ENCODE measurements at places on chromosomes 4 and X. TPM values are rescaled to one million over a fixed set of nuclear protein-coding genes. Genes with fewer than 3 reads are reported as not detected.

DNA sequence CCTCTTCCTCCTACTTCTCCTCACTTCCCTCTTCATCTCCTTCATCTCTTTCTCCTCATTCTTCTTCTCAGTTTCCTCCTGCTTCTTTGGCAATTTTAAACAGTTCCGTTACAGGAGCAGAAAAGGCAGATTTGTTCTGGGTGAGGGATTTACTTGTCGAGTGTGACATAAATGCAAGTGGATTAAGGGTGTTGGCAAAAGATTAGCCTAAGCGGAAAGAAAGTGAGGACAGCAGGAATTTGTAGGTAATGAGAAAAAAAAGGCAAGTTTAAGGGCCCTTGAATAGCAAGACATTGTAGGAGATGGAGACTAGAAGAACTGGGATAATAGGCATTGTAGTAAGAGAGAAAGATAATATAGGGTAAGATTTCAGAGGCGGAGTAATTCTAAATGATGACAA, 841.6 kb downstream of the RAPGEF2 start:
- no peak for DNase-seq

DNA sequence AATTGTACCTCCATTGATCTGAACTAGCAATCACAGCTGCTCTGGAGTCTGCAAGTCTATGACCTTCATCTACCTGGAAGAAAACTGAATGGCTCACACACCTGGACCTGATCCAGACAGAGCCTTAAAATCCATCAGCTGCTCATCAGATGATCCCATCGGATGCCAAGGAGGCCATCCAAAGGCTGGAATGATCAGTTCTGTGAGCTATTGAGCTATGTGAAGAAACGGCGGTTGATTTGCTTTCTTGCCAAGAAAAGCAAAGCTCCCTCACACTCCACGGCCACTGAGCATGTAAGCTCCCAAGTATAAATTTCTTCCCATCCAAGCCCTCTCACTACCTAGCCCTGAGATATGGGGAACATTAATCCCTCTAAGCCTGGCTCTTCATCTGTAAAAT, 63.1 kb downstream of the RELL1 start:
- no peak for DNase-seq

GRCh38 chr4:30867427-30867826, 147.3 kb downstream of the PCDH7 start:
- DNase-seq = no peak

GRCh38 chr4:69362351-69362750, 82.1 kb downstream of the UGT2B28 start:
- DNase-seq = no peak

DNA sequence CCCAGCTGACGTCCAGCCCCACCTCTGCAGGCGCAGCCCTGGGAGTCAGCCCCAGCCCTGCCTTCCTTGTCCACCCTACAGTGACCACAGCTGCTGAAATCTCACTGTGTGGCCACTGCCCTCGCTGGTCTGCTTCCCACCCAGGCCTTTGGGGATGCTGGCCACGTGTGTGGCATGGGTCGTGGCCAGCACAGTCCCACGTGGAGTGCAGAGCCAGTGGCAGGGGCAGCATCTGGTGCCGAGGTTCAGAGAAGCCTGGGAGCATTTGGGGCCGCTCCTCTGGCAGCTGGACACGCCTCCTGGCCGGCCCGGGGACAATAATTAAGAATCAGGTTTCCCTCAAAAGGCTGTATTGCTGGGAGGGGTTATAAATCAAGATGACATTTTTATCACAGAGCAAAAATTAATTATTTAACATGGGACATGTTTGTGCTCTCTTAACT, 92.1 kb downstream of the HMX1 start:
- no peak for DNase-seq

DNA sequence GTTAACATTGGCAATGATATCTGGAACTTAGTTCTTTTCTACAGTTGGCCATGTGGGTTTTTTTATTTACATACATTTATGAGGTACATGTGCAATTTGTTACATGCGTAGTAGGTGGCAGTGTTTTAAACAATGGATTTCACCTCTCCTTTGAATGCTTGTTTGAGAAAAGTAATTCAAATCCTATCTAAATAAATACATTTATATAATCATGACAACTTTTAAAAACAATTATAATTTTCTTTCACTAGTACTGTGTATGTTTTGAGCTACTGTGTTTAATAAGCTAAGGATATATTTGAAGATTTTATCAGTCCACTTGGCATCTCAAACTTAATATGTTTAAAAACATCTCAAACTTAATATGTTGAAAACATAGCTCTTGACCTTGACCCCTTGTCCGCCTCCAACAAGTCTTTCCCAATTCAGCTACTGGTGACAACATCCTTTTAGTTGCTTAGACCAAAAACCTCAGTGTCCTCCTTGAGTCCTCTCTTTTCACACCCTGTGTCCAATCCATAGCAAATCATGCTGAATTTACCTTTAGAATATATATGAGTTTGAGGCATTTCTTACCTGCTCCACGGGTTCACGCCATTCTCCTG, 14.5 kb downstream of the GUCY1B1 start:
- no peak for DNase-seq

- DNase-seq = no peak
These were observed 45.7 kb downstream of the FHDC1 start for GRCh38 chr4:152981842-152982241.

DNA sequence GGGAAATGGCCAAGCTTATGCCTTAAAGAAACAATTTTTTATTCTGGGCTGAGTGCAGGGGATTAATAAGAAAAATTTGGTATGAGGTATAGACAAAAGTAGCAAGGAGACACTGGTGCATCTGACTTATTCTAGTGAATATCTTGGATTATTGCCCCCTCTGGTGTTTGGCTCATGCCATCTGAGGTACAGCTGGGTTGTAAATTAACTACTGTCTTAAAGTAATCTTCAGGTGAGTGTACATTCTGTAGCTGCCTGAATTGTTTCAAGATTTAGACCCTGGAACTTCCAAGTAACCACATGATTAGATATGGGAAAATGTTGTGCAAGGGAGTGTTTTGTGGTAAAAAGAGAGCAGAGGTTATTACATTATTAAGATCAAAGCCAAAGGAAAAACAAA, 988.7 kb downstream of the FAM133A start:
- no peak for DNase-seq

DNA sequence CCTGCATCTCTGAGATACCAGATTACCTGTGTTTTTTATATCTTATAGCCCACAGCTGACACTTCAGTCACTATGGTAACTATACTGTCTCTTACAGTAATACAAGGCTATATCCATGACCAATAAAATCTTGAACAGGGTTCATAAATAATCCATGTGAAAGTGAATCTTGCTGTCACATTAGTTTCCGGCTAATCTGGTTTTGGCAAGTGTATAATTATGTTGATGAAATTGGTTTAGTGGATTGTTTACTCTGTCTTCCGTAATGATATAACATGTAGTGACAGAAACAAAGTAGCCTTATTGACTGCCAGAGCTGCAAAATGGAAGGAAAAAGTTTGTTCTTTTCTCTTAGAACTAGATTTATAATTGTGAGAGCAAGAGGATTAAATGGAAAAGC, 686.6 kb upstream of the PABPC4L start:
- DNase-seq = no peak

- DNase-seq = peak; percentile 45
These were observed 11.5 kb upstream of the GABRE start for GRCh38 chrX:151985955-151986354.

The NLGN4X gene
- total RNA-seq = 0.40 TPM

The SERTM2 gene
- not detected for total RNA-seq

The PPP1R3F gene
- total RNA-seq = 1.3 TPM

The EXOC1L gene
- not detected for total RNA-seq

The PABPC1L2B gene
- not detected for total RNA-seq

The FBXW7 gene
- total RNA-seq = 51.2 TPM

All from lung microvascular endothelial cell (primary cell).